ENCODE measurements at places on chromosomes 2 and 18.

GRCh38 chr2:40579247-40579646 lies 127.4 kb upstream of the SLC8A1 start:
- DNase-seq: no peak

GRCh38 chr2:23826040-23826439 lies 100.9 kb downstream of the ATAD2B start:
- DNase-seq: no peak

DNA sequence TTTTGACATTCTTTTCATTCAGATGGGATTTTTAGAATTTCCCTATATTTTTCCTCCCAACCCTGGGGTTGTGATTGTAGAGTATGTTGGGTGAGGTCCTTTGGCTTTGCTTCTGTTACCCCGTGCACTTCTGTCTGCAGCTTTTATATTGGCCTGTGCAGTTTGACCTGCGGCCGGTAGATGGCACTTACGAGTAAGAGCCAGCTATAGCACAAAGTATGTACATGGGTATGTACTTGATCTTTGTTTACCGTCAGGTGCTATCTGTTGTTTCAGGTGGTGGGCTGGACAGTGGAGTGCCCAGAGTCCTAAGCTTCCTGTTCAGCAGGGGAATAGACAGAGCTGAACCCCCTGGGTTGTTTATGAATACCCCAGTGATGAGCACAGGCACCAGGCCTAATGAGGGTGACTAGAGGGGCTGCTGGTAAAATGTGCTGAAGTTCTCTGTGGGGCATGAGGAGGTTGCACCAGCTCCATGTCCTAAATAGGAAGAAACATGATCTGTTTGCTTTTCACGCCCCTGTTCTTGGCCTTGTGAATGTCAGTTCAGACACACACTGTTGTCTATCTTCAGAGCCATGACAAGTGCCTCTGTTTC lies 58.9 kb upstream of the THUMPD2 start:
- DNase-seq: no peak

DNA sequence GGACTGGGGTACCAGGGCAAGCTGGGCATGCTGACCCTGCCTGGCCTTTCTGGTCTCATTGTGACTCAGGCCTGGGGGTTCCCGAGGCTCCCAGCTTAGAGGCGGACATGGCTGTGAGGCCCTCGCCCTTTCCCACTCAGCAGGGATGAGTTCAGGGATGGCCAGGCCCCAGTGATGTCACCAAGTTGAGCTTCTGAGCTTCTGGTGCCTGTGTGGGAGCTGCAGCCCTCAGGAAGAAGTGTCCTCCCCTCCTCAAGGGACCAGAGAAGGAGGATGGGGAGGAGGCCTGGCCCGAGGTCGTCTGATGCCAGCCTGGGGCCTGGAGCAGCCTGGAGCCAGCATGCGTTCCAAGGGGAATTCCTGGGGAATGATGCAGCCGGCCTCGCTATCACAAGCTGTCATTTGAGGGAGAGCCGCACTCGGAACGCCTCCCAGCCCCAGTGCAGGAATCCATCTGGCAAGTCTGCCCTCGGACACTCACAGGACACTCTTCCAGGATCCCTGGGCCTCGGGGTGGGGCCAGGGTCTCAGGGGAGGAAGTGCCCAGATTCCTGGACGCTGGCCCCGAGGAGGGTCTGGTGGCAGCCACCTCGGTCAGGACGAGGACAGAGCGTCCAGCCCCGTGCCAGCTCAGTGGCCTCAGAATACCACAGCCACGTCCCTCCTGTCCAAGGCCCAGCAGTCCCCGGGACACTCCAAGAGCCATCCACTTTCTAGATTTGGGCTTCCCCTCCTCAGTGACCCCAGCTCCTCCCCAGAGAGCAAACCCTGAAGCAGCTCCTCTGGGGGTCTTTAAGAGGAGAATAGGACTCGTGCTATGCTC lies 61.2 kb upstream of the GPC1 start:
- no peak for DNase-seq

GRCh38 chr18:3508576-3509549 lies 58.9 kb downstream of the TGIF1 start:
- no peak for DNase-seq

- DNase-seq: no peak
Observed at GRCh38 chr18:61713502-61713901, 179.3 kb downstream of the RNF152 start.

GRCh38 chr18:56891870-56892269 lies 240.7 kb downstream of the WDR7 start:
- DNase-seq: no peak

GRCh38 chr2:226414335-226414734 lies 385.3 kb downstream of the IRS1 start:
- no peak for DNase-seq

GRCh38 chr2:181605889-181606837 lies 50.7 kb downstream of the CERKL start:
- no peak for DNase-seq

DNA sequence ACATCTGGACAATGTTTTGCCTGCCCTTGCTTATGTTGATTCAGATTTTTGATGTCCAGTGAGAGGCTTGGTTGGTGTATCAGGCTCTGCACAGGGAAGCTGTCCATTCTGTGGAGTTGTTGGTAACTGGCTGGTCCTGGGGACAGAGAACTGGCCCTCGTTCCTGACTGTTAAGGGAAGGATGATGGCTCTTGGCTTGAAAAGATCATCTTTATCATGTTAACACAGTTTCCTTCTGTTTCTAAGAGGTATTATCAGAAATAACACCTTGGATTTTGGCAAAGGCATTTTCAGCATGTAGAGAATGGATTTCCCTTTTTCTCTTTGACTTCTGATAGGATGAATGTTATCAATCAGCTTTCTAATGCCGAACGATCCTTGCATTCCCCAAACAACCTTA lies 19.3 kb downstream of the STK25 start:
- no peak for DNase-seq

- DNase-seq: no peak
Observed at GRCh38 chr18:23151414-23152099, 16.3 kb downstream of the CABLES1 start.

DNA sequence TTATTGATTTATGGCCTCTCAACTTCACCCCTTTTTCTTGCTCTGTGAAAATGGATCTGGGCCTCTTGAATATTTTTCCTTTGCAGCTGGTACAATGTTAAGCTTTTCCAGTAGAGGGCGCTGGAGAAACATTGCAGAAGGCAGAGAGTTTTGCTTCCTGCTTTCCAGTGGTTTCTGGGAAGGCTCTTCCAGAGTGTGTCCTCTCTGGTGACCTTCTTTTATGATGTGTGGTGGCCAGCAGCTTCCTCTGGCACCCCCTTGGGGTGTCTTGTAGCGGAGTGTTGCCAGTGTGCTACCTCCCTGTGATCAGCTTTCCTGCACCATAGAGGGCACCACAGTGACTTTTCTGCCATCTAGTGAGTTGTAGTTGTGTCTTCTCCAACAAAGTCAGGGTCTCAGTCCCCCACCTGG lies 25.4 kb upstream of the MGAT5 start:
- no peak for DNase-seq

DNA sequence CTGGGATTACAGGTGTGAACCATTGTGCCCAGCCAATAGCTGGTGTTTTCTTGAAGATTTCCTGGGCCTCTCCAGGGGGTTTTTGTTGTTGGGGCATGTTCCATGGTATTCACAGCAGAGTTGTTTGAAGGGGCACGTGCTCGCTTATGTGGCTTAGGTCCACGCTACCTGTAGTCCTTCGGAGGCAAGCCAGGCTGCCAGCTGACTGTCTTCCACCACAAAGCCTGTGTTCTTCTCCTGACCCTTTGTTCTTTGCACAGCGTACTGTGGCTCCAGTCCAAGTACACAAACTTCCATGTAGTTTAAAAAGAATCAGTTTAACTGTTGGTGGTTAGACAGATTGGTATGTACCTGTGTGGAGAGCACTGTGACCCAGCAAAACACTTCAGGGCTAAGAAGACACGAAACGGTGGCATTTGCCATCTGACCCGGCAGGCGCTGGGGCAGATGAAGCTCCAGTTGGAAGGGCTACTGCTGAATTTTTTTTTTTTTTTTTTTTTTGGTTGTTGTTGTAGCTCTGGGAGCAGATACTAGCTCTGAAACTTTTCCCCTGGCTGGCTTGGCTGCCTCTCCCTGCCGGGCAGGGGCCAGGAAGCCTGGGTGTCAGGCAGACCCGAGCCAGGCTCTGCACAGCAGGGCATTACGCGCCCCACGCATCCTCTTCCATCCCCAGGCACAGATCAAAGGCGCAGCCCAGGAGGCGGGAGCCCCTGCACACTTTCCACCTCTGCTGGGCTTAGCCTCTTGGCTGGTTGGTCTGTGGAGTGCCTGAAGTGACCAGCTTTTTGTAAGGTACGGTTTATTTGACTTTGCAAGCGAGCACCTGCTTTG lies 5.7 kb downstream of the GREB1 start:
- DNase-seq: no peak

DNA sequence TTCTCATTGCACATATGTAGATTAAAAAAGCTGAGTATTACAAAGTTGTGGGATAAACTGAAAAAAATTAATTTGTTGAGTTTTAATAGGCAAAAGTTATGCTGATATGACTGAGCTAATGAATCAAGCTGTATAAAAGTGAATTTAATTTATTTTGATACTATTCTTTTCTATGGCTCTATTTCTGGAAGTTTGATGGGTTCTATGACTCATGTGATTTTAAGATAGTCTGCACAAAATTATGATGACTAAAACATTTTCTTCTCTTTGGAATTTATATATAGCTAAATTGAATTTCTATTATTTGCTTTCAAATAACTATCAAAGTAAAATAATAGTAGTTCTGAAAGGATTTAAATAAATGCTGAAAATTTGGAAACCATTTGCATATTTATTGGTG lies 71.0 kb upstream of the MMADHC start:
- DNase-seq: no peak

DNA sequence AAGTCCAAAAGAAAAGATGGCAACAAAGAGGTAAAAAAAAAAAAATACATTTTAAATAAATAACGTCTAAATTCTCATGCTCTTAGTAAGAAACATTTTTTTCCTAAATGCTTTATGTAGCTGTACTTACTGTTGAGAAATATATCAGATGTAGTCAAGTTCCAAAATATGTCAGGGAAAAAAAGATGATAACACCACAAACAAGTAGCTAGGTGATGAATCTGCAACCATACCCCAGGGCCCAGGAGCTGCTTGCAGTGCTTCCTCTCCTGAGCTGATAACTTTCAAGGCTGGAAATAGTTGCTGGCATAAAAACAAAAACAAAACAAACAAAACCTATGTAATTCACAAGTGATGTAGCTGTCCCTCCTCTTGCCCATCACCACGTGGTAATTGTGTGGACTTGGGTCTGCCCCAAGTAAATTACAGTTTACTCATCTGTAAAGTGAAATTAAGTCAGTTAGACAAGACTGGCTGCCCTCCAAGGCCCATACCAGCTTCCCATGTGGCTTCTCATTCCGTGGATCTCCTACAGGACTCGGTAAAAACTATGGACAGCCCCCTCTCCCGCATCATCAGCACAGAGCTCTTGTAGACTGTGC lies 82.6 kb downstream of the SP100 start:
- no peak for DNase-seq

GRCh38 chr2:208142925-208143799 lies 2.8 kb downstream of the CRYGB start:
- no peak for DNase-seq

DNA sequence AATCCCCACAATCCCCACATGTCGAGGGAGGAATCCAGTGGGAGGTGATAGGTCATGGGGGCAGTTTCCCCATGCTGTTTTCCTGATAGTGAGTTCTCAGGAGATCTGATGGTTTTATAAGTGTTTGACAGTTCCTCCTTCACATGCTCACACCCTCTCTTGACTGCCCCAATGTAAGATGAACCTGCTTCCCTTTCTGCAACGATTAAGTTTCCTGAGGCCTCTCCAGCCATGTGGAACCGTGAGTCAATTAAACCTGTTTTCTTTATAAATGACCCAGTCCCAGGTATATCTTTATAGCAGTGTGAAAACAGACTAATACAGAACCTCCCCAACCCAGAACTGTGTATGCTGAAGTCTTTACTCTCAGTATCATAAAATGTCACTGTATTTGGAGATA lies 289.5 kb upstream of the MMADHC start:
- DNase-seq: no peak

- DNase-seq: no peak
Observed at GRCh38 chr18:34117319-34117718, 107.4 kb downstream of the NOL4 start.

DNA sequence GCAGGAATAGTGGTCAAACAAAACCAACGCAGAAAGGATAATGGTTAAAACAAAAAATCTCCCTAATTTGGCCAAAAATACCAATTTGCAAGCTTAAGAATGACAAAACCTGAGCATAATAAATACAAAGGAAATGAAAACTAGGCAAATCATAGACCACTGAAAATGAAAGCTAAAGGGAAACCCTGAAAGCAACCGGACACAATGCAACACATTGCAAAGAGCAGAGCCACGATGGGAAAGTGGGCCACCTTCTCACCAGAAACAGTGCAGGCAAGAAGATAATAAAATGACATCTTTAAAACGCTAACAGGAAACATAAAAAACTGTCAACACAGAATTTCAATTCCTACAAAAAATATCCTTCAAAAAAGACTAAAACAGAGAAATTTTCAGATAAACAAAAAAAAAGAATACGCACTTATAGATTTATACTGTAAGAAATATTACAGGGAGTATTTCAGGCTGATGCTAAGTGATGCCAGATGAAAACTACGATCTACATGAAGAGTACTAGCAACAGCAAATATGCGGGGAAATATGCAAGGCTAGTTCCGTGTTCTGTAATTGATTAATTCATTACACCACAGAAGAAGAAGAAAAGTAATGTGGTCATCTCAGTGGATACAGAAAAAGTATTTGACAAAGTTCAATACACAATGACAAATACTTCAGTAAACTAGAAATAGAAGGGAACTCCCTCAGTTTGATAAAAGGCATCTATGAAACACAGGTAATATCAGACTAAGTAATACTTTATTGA lies 239.5 kb downstream of the L3MBTL4 start:
- no peak for DNase-seq

DNA sequence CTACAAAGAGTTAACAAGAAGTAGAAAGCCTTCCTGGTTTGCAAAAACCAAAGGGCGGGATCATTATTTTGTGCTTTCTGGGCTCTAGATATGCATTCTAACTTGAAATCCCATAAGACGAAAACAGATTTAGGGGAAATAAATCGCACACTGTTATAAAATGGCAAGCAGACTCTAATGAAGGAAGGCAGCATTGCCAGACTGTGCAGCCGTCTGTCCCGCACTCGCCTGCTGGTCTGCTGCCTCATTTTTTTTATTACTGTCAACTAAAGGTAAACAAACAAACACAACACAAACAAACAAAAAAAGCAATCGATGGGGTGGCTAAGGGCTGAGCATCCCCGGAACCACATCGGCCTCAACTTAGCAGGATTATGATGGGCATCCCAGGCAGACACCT lies 24.4 kb downstream of the ZNF521 start:
- no peak for DNase-seq

DNA sequence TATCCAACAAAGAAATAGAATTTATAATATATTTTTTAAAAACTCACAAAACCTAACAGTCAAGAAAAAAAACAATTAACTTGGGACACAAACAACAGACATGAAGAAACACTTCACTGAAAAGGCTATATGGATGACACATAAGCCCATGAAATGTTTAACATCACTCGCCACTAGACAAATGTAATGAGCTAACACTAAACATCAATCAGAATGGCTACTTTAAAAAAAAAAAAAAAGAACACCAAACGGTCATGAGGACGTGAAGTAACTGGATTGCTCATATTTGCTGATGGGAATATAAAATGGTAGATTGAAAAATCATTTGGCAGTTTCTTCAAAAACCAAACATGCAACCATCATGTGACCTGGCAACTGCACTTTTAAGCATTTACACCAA lies 97.3 kb upstream of the RGPD4 start:
- DNase-seq: no peak
